Inflammatory macrophage treated with lipopolysaccharide for 1 hour (primary cell): ENCODE measurements at places on chromosomes 12 and 14.

- peak; percentile 71 for DNase-seq
Observed at GRCh38 chr12:120598674-120599463, 17.7 kb upstream of the POP5 start.

GRCh38 chr14:60684203-60684602 lies 34.9 kb upstream of the SIX1 start:
- no peak for DNase-seq

GRCh38 chr14:51564986-51565604 lies 86.6 kb upstream of the FRMD6 start:
- no peak for DNase-seq

DNA sequence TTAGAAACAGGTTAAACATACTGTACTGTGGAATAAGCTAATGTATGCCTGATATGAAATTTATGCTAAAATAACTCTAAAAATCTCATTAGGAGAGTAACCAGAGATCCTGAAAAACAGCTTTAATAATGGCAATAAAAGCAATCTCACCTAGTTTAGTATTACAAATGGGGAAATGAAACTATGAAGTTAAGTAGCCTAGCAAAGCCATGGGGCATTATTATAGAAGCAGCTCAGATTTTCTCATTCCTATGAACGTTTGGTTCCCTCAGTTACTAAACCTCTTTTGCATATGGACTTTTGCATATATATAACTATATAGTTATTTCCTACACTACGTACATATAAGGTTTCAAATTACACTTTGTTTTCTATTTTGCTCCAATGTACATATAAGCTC lies 25.0 kb upstream of the APPL2 start:
- no peak for DNase-seq

GRCh38 chr12:68189821-68190242 lies 30.3 kb upstream of the IFNG start:
- no peak for DNase-seq

GRCh38 chr14:52241087-52241793 lies 26.3 kb upstream of the PTGDR start:
- DNase-seq, result peak; percentile 23

DNA sequence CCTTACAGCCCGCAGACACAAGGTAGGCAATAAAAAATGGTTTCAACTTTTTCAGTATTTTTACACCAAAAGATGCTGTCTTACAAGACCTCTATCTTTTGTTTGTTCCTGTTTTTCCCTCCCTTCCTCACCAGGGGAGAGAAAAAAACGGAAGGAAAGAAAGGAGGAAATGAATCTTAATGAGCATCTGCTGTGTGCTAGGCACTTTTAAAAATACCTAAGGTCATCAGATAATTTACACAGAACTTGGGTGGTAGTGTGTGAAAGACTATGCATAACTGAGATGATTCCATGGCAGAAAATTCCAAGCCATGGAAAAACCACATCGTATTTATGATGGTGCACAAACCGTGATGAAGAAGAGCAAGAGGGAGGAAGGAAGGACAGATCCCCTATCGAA lies 121.2 kb downstream of the DIP2B start:
- DNase-seq, result peak; percentile 23

- DNase-seq, result peak; percentile 93
Observed at GRCh38 chr14:81400852-81401251, 728 bp upstream of the STON2 start.

- DNase-seq, result no peak
Observed at GRCh38 chr14:94622653-94623421, 10.6 kb downstream of the SERPINA3 start.

GRCh38 chr12:52191841-52192791 lies at the start of gene KRT80:
TSS of gene KRT80 (minus strand) at chr12:52192014. CDS start at chr12:52191902, 112 bp downstream.
- DNase-seq, result peak; percentile 56

- peak; percentile 95 for DNase-seq
Observed at GRCh38 chr14:35365130-35366055, 39.2 kb downstream of the NFKBIA start.

GRCh38 chr14:59247801-59248584 lies 59.5 kb downstream of the DAAM1 start:
- DNase-seq, result no peak

DNA sequence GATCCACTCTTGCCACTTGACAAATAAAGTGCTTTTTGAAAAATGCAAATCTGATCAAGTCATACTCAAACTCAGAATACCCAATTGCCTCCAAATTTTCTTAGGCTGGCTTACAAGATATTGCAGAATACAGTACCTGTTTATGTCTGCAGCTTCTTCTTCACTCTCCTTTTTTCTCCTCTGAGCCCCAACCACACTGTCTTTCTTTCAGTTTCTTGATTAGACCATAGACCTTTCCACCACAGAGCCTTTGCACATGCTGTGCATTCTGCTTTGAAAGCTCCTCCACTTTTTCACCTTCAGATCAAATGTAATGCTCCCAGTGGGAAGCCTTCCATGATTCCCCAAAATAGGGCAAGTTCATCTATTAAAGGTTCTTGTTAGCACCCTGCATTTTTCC lies 13.9 kb upstream of the GYS2 start:
- no peak for DNase-seq

DNA sequence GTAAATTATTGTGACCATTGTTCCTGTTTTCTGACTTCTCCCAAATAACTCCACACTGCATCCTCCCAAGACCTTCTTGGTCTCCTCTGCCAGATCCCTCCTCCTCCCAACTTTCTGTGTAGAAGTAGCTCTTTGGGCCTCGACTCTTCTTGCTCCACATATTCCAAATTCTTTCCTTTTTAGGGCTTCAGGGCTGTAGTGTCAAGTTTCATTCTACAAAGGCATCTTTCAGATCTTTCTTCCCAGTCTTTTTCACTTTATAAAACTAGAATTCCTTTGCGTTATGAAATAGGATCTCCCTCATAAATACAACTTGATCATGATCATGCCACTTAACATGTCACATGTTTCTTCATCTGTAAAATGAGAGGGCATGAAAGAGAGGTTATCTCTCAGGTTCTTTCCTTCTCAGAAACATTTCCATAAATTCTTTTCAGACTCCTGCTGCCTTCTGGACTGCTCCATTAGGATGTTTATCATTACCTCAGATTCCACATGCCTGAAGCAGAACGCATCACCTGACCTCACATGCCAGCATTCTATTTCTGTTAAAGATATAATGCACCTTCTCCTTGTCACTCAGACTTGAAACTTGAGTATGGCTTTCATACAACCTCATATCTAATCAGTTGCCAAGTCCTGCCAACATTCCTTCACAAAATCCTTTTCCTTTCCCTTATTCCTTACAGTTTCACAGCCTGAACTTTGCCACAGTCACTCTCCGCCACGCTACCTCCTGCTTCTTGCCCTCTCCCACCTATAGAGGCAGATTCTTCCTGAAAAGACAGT lies 8.5 kb downstream of the SLC38A1 start:
- DNase-seq, result no peak

DNA sequence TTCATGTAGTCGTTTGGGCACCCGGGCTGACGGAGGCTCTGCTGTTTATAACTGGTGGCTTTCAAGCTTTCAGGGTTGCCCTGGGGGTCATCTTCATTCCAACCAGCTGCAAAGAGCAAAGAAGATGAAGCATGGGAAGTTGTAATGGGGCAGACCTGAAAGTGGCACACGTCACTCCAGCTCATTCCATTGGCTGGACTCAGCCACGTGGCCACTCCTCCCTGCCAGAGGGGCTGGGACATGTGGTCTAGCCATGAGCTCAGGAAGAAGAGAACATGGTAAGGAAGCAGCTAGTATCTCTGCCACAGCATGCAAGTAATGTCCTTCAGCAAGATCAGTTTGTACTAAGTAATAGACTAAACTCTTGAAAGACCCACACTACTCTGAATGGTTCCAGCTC lies 51.7 kb upstream of the FERMT2 start:
- no peak for DNase-seq

DNA sequence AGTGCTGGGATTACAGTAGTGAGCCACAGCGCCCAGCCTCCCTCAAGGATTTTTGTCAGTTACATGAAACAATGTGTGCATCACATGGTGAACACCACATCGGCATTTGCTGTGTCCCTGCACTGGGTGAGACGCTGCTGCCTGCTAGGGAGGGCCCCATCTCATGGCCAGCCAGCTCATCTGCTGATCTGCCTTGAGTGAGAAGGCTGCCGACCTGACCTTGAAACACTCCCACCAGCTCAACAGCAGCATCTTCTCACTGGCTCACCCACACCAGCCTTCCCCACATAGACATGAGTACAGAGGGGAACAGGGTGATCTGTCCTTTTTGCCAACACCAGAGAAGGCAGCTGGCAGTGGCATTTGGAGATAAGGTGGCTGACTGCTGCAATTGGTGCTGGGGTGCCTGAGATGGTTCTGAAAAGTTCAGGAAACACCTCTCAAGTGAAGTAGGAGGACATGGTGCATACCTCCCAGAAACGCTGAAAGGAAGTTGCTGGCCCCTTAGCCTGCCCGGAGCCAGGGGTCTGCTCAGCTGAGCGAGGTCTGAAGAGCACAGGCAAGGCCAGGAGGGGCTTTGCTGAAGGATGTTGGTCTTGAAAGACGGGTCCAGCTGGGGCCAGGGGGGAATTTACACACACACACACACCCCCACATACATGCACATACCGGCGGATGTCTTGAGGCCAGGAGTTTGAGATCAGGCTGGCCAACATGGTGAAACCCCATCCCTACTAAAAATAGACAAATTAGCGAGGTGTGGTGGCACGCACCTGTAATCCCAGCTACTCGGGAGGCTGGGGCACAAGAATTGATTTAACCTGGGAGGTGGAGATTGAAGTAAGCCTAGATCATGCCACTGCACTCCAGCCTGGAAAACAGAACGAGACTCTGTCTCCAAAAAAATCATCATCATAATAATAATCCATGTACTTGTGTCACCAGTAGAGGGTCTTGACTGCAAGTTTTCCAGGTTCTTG lies 14.3 kb upstream of the PPP1R13B start:
- DNase-seq, result no peak

- DNase-seq, result no peak
Observed at GRCh38 chr12:122399254-122399591, 23.2 kb downstream of the CLIP1 start.

- DNase-seq, result no peak
Observed at GRCh38 chr12:43544703-43545102, 7.3 kb downstream of the ADAMTS20 start.

DNA sequence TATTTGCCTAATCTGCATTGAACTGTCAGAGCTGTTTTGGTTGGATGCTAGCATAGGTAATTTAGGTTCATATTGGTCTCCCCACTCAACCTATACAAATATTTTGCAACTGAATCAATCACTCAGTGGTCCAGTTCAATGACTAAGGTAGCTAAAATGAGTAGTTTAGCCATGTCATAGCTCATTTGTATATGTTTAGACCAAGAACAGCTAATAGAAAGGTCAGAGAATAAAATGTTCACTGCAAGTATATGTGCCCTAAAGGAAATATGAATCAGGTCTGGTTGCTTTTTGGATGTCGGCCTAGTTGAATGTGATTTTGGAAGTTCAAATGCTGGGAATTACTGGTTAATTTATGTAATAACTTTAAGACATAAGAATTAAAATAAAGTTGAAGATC lies 883.9 kb downstream of the LRFN5 start:
- DNase-seq, result no peak

- DNase-seq, result no peak
Observed at GRCh38 chr12:64780531-64781279, 21.5 kb upstream of the GNS start.

- no peak for DNase-seq
Observed at GRCh38 chr12:3311027-3311402, 180.0 kb upstream of the PRMT8 start.

- no peak for DNase-seq
Observed at GRCh38 chr12:47074757-47075156, 4.7 kb upstream of the PCED1B start.

- no peak for DNase-seq
Observed at GRCh38 chr12:102992720-102993119, 35.2 kb downstream of the ASCL1 start.

- DNase-seq, result no peak
Observed at GRCh38 chr12:2628401-2628800, 166.4 kb upstream of the FKBP4 start.

DNA sequence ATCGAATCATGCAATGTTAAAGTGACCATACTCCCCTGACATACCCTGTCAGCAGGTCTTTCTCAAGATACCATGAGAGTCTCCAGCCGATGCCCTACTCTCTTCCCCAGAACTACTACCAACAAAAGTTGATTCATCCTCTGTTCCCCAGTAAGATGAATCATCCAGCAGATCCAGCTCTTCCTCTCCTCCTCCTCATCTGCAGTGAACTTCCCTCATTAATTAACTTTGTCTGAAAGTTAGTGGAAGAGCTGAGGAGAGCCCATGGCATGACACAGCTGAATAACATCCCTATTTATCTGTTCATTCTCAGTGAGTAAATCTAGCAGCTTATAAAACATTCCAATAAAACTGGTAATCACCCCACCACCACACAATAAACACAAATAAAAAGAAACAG lies 213.4 kb downstream of the EGLN3 start:
- no peak for DNase-seq

- peak; percentile 39 for DNase-seq
Observed at GRCh38 chr12:54497883-54498282, 331 bp downstream of the NCKAP1L start.

DNA sequence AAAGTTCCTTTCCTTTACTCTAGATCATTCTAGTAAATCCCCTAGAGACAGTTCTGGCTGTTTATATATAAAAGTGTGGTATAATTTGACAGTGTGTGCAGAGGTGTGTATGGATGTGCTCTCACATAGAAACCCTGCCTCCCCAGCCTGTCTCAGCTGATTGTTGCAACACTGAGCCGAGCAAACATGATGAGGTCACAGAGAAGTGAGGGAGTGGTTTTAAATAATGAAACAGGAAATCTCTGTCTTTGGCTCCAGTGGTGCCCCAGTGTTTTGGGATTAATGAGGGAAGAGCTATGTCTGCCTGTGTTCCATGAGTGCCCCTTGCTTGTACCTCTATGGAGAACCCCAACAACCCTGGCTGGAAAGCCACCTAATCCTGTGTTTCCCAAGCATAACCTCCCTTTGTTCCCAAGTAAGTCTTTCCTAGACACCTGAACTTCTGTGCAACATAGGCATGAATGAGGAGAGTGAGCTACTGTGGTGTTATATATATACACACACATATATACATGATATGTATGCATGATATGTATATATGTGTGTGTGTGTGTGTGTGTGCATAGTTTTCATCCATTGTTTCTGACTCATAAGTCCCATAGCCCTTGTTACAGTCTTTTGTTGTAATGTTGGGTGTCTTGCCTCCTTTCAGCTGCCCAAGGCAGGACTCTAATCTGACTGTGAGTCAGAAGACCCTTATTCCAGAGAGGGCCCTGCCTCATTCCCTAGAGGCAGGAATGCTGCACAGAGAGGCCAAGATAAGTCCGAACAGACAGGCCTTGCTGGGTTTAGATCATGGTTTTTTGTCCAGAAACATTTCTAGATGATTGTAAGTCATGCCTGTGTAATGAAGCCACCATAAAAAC lies 18.0 kb downstream of the TRAF3 start:
- peak; percentile 82 for DNase-seq

GRCh38 chr12:109727746-109728726 lies 14.4 kb downstream of the FAM222A start:
- peak; percentile 54 for DNase-seq

DNA sequence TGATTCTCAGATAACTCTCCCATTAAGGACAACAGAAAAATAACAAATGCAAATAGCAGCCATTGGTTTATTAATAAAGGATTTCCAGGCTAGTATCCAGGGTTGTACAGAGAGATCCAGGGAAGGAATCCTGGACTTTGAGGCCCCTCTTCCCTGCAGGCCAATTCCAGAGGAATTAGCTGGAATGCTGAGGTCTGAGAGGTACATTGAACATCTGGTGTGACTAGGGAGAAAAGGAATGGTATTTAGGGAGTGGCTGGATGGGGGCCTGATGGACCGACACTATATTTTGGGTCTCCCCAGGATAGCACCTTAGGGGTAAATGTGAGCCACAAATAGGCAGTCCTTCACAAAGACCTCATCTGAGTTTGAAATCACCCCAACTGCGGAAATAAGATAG lies 924.5 kb downstream of the AACS start:
- DNase-seq, result no peak
